ENCODE measurements at places on chromosomes 7 and 10.

GRCh38 chr7:155843426-155844018 lies 31.3 kb upstream of the SHH start:
- DNase-seq = no peak

GRCh38 chr10:44011603-44011981 lies 362.9 kb upstream of the ZNF32 start:
- DNase-seq = no peak

DNA sequence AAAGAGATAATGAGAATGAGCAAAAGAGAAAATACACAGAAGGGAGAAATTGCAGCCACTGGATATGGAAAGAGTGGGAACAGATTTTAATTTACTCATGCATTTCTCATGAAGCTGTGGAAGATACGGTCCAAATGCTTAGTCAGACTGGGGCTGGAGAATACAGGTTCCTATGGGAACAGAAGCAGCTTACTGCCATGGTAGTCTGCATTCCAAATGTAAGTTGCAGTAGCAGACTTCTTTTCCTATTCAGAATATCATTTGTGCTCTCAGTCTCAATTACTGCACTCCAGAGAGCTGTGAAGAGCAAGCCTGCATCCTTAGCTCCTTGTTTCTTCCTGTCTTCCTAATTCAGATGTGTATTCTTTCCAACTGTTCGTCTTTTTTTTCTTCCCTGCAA lies 190.8 kb upstream of the TMEM196 start:
- no peak for DNase-seq

GRCh38 chr7:85011127-85011526 lies 175.7 kb downstream of the SEMA3D start:
- DNase-seq = no peak

- DNase-seq = no peak
These were observed 6.0 kb upstream of the HMX3 start for GRCh38 chr10:123129618-123130271.
